Stimulated activated CD4-positive, alpha-beta T cell treated with anti-CD3 and anti-CD28 coated beads, Interleukin-2, amount 100 ng/mL, for 4 hours (primary cell): ENCODE measurements at places on chromosomes 11 and 22.

DNA sequence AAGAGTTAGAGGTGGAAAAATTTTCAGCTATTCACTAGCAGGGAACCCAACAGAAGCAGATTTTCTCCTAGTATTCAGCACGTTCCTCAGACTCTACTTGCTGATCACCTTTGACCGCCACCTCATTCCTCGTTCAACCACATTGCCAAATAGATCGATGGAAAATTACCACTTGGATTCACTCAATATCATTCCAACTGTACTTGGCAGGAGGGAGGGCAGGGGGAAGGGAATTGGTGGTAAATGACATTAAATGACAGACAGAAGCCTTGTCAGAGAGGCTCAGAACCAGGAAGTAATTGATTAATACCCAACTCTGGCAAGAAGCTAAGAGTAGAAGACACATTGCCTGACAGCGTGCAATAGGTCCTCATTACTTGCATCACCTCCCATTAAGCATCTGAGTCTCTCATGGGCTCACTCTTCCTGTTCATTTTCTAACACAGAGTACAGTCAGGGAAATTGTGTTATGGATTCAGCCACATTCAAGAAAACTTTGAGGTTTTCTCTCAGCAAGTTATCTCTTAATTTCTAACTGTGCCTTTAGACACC is 240.5 kb upstream of the FAT3 start:
- no peak for DNase-seq

DNA sequence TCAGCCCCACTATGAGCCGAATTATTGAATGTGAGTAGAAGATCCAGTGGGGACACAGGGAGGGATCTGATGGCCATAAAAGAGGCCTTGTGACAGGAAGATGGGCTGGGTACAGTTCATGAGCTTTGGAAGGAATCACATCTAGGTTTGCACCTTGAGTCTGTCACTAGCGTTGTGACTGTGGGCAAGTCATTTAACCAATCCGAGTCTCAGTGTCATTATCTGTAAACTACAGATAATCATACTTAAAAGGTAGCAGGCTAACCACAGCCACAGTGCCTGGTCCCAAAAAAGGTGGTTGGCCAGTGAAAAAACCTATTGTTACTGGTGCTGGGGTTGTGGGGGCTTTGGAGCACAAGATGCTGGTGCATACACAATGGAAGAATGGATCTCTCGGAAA is 3.8 kb downstream of the HEPN1 start:
- no peak for DNase-seq

DNA sequence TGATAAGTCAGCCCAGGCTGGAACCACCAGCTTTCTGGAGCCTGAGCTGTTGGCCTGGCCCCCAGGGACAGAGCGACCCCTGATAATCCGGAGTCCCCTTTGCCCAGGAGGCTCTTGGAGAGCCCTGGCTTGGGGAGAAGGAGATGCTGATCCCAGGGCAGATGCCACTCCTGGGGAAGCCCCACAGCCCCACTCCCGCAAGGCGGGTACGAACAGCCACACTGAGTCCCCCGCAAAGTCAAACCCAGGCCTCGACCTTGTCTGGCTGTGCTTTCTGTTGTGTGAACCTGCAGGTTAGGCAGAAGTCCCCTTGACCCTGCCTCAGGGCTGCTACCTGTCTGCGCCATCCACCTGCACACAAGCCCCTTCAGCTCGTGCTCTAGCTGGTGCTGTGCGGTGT is 108.0 kb downstream of the KCNQ1OT1 start:
- no peak for DNase-seq

DNA sequence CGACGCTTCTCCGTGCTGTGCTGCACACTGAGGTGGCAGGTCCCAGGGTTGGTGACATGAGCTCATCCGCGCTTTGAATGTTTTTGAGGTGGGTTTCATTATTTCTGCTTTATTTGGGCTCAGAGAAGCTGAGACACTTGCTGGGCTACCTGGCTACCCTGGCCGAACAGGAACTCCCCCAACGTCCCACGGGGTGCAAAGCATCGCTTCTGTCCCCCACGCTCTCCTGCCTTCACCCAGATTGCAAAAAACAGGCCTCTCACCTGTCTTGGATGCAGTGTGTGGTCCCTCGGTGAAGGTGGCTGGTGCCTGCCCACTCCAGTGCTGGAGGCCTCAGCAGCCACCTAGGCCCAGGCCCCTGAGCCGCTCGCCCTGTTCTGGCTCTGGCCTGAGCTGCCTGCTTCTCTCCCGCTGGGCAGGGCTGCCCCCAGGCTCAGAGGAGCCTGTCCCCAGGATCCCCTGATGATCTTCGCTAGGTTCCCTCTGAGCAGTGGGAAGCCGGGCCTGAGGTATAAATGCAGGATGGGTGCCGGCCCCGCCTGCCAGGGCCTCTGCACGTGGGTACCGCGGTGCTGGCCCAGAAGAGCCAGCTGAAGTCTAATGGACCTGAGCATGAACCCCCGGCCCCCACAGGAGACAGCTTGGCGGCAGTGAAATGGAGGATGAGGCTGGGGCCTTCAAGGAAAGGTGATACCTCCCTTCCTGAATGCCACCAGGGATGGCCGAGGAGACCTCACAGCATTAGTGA is 15.8 kb upstream of the MRGPRD start:
- no peak for DNase-seq

DNA sequence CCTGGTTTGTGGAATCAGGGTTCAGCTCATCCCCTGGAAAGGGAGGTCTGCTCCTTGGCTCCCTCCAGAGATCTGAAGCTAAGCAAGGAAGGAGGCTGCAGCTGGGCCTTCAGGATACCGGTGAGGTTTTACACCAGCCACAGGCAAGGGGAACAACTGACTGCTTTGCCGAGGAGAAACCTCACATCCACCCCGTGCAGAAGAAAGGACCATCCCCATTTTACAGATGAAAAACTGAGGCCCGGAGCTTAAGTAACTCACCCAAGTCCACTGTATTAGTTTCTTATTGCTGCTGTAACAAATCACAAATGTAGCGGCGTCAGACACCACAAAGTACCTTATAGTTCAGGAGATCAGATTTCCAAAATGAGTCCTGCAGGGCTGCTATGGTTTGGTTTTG is 173.7 kb downstream of the MN1 start:
- no peak for DNase-seq

- DNase-seq, result no peak
Measured at GRCh38 chr11:130269326-130269943, 45.3 kb downstream of the ZBTB44 start.

DNA sequence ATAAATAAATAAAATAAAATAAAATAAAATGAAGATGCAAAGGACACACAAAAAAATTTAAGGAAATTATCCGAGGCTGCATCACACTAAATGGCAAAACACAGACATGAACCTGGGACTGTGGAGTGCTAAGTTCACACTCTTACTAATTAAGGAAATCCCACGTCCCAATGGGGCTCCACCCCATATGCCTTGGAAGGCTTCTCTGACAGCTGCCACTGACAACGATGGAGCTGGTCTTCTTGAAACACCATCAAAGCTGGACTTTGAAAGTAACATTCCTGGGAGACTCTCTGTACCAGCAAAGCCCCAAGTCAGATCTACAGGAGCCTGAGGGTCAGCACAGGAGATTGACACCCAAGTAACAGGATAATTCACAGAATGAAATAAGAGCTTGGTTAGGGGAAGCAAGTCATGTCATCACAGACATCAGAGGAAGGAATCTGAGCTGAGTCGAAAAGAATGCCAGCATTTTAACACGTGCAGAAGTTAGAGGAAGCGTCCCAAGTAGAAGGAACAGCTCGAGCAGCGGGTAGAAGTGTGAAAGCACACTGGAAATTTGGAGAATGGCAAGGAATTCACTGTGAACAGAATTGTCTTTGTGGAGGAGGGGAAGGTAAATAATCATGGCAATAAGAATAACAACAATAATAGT is 13.8 kb downstream of the TPST2 start:
- DNase-seq, result no peak

DNA sequence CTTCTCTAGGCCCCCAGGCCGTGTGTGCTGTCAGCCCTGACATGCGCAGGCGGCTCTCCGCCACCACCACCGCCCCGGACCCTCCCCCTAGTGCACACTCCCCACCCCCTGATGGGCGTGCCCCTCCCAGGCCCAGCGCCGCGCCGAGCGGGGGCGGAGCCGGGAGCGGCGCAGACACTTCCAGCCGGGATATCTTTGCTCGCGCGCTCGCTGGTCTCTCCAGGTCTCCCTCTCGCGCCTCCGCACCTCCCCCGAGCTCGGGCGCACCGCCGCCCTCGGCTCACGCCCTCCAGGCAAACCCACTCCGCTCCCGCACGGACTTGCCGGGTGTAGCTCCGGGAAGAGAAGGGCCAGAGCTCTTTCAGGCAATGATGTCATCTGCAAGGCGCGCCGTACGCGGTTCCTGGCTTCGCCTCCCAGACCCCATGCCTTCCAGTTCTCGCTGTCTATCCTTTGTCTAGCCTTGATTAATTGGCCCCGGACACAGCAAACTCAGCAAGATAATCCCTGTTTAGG is at the start of gene SCN3B:
SCN3B (minus strand) TSS at position 59 of the 516 bp plus-strand sequence. CDS start 823 bp downstream, outside the sequence.
- no peak for DNase-seq

DNA sequence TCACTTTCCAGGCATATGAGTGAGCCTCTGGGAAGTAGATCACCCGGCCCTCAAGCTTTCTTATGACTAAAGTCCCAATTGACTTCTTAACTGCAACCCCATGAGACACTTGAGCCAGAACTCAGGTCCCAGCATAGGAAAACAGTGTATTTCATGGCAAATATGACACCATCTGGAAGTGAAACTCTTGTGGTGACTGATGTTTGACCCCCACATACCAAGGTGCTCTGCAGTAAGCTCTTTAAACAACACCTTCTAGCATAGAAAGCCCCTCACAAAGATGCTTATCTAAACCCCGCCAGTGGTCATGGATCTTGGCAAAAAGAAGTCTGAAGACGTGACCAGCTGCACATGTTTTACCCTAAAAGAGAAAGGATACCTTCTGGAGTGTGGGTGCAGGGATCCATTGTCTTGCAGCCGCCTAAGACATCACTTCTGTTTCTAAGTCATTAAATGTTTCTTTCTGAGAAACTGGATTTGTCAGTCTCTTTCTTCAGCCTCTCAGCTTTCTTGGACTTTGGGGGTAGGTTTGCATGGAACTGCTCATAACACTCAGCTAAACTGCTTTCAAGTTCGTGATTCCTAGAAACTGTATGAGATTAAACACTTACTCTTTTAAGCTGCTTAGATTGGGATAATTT is 7.4 kb upstream of the PELI3 start:
- DNase-seq, result no peak

- DNase-seq, result no peak
Measured at GRCh38 chr11:106152013-106152412, 74.6 kb downstream of the AASDHPPT start.

GRCh38 chr11:27721264-27722116 is 21.2 kb upstream of the BDNF start:
- DNase-seq, result no peak

- DNase-seq, result no peak
Measured at GRCh38 chr11:106695506-106695905, 322.8 kb downstream of the GUCY1A2 start.

DNA sequence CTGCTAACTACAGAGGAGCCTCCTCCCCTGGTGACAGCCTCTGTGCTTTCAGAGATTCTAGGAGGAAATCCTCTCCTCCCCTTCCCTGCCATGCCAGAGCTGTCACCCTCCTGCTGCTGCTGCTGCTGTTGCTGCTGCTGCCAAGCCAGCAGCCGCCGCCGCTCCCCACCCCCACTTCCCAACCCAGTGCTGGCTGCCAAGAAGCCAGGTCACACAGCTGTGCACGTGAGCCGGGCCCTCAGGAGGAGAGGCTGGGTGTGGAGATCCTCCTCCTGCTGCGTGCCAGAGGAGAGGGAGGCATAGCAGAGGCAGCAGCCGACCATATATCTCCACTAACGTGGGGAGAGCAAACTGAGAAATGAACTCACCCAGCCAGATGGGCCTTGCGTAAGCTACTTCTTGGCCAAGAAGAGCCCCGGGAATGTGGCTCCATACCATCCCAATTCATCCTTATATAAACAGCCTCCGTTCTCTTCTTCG is 12.4 kb downstream of the CRY2 start:
- no peak for DNase-seq

GRCh38 chr11:789943-790342 is at the start of gene CEND1:
Gene CEND1, minus strand, starts transcription at chr11:790090. Its CDS starts 1,514 bp downstream, at chr11:788576.
- no peak for DNase-seq

DNA sequence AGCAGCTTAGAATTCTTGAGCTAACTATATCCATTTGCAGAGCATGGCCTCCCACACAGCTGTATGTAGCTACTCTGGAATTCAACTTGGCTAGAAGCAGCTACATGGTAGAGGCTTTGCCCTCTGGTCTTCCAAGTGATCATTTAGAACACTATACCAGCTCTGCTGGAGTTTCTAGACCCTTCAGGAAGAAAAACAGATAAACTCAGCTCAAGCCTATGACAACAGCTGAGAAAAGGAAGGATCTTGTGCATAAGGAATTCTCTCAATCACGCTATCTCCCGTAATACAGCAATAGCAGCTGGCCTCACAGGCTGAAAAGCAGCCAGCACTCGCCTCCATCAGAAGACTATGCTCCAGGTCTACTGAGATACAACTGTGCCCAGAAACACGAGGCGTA is 50.6 kb upstream of the APOA1 start:
- DNase-seq, result no peak

GRCh38 chr11:109641549-109641948 is 219.6 kb downstream of the C11orf87 start:
- no peak for DNase-seq

GRCh38 chr11:119205574-119206510 is at the start of gene CBL:
Gene CBL, plus strand, starts transcription at chr11:119206339. Its CDS starts 79 bp downstream, at chr11:119206418.
- peak; percentile 92 for DNase-seq

DNA sequence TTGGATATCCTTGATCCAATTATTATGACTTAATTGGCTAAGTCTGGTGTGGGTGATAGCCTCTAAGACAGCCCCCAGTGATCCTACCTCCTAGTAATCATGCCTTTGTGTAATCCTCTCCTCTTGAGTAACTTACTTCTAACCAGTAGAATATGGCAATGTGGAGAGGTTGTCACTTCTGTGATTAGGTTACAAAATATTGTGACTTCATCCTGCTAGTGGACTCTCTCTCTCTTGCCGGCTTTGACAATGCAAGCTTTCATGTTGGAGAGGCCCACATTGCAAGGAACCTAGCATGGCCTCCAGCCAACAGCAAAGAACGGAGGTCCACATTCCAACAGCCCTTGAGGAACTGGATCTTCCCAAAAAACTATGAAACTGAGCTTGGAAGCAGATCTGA is 19.5 kb downstream of the YPEL4 start:
- no peak for DNase-seq

DNA sequence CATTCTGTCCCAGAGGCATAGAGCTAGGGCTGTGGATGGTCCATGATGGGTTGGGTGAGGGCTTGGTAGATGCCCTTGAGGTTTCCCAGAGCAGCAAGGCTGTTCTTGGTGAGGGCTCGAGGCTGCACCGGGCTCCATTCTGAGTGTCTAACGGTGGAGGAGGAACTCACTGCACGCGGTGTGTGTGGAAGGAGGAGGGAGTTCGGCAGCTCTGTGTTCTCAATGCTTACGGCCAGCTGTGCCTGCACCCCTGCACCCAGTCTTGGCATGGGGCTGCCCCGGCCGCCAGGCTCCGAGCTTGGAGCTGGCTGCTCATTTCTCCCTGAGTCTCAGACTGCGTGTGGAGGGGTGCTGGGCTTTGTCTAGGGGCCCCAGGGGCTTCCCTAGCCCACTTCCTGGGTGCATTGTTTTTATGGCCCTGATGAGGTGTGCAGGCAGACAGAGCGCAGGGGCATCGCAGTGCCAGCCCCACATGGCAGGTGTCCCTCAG is 1247.1 kb downstream of the BRD1 start:
- DNase-seq, result no peak
